ENCODE measurements at places on chromosomes 1 and 21.

DNA sequence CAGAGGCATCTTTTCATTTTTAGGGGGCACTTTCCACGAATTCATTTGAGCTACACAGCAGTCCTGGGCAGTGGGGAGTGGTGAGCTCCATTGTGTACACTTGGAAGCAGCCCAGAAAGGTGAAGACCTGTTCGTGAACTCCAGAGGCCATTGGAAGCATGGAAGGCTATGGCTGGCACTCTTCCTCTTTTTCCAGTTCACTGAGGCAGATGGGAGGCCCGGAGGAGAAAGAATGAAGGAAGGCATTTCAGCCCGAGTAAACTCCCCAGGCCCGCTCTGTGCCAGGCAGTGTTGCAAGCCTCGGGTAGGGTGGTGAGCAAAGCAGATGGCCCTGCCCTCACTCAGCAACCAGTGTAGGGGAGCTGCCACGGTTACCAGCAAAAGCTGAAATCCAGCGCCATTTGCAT is 673 bp upstream of the DHCR24 start:
- no peak for DNase-seq

- DNase-seq = no peak
Measured at GRCh38 chr1:20830378-20830777, 43.3 kb upstream of the HP1BP3 start.

- no peak for DNase-seq
Measured at GRCh38 chr1:170044187-170044586, 30.3 kb downstream of the KIFAP3 start.

- DNase-seq = no peak
Measured at GRCh38 chr1:12320486-12320885, 90.7 kb downstream of the VPS13D start.

DNA sequence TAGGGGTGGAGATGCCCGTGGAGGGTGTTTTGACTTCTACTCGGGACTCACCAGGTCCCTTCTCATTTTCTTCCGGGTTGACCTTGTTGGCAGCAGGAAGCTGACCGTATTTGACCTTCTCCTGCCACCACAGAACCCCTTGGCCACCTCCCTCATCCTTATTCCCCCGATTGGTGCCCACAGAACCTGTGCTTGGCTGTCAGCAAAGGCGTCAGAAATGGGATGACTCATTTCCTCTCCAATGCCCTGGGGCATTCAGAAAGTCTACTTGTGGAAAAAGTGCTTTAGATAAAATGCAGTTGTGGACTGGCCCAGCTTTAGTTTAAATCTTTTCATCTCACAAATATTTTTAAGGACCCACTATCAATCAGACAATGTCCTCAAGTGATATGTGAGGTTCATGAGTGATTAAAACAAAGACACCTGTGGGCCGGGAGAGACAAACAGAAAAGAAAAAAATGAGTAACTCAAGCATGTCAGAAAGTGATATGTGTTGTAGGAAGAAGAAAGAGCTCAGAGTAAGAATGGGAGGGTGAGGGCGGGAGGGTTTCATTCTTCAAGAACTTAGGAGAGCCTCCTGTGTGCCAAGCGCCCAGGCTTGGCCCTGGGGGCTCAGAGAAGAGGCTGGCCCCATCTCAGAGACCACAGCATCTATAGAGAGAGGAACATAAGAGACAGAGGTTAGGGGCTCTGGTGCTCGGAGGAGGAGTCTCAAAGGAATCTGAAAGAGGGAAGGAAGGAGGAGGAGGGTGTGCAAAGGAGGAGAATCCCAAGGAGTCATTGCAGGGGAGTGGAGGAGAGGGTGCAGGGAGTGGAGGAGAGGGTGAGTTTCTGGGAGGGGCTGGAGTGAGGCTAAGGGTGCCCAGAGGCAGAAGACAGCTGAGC is 221.6 kb upstream of the VAMP3 start:
- DNase-seq = no peak

GRCh38 chr1:147223740-147224615 is 1.2 kb downstream of the FMO5 start:
- DNase-seq = no peak

DNA sequence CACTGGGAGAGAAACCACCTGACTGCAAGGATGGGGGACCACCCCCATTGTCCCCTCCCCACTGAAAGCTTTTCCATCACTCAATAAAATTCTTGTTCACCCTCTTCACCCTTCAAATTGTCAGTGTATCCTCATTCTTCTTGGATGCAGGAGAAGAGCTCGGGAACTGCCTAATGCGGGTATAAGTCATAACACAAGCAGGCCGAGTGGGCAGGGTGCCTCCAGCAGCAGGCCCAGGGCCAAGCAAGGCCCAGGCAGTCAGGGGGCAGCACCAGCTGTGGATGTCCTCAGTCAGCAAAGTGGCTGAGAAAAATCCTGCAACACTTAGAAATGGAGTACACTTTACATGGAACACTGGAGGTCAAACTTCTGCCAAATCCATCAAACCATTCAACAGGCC is 33.7 kb upstream of the SLC35A3 start:
- DNase-seq = no peak

DNA sequence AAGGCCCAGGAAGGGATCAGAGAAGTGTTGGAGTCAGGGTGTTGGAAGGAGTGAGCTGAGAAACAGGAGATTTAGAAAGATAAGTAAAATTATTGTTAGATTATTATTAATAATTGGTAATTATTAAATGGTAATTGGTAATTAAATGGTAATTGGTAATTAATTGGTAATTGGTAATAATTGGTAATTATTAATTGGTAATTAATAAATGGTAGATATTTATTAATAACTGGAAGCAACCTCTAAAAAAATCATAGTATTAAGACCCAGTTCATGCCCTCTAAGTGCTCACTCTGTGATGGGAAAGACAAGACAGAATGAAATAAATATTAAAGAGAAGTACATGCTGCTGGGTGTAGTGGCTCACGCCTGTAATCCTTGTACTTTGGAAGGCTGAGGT is 13.8 kb upstream of the EPS15 start:
- DNase-seq = no peak

DNA sequence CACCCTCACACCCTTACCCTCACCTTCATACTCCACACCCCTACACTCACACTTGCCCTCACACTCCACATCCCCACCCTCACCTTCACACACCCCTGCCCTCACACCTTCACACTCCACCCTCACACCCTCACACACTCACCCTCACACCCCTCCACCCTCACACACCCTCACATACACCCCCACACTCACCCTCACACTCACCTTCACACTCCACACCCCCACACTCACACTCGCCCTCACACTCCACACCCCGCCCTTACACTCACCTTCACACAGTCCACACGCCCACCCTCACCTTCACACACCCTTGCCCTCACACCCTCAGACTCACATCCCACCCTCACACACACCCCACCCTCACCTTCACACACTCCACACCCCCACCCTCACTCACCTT is 43.6 kb upstream of the EDN2 start:
- DNase-seq = no peak

GRCh38 chr1:43288058-43288784 is 2.8 kb upstream of the C1orf210 start:
- DNase-seq = no peak

DNA sequence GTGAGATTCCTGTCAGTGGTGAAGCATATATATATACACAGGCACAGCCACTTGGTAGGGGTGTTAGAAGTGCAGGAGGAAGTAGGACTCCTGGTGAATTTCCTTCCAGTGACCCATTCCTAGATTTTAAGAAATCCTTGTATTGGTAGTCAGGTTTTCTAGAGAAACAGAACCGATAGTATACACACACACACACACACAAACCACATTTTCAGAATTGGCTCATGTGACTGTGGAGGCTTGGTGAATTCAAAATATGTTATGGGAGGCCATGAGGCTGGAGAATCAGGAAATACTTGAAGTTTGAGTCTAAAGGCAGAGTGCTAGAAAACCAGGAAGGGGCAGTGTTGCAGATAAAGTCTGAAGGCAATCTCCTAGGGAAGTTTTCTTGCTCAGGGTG is 114.2 kb downstream of the FCRL5 start:
- no peak for DNase-seq

DNA sequence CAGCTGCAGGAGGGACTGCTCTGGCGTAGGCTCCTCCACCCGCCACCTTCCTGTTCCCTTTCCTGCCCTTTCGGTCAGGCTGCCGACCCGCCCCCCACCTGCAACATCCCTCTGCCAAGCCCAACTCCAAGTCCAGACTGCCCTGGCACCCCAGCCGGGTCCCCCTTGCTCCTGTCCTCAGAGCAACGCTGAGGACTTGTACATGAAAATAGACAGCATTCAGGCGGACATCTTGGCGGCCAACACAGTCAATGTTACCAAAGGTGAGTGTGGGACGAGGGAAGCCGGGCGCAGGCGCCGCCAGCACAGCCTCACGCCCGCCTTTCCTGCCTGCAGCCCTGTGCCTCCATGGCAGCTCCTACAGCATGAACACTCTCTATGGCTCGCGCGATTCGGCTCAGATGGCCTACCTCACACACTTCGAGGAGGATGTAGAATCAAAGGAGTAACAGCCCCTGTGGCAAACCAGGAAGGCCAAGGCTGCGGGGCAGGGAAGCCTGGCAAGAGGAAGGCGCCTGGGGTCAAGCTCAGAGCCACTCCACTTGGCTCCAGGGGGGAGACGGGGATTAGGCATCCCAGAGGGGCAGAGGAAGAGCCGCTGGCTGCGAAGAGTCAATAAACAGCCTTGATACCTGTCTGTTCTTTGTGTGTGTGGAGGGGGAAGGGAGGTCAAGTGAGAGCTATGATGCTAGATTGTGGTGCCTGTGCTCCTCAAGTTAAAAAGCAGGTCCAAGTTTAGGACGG is 5.8 kb downstream of the RNU5D-1 start:
- no peak for DNase-seq

DNA sequence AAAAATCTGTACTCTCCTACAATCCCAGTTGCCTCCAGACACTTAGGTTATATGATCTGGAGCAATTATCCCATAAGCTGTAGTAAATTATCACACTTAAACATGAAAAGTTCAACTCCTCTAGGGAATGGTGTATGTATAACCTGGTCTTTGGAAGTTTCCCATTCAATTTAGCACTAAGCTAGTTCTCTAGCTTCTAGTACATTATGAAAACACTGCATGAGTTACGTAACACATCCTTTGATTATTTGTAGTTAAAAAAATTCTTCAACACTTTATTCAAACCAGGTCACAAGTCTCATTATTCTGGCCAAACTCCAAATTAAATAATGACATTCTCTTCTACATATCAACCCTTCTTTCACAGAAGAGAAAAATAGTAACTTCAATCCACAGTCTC is 827.0 kb upstream of the ADAMTS5 start:
- DNase-seq = no peak

- DNase-seq = no peak
Measured at GRCh38 chr1:214010717-214011116, 22.9 kb downstream of the PROX1 start.

- no peak for DNase-seq
Measured at GRCh38 chr1:98333406-98333805, 328.1 kb upstream of the SNX7 start.

GRCh38 chr1:14543191-14543840 is 55.2 kb upstream of the KAZN start:
- no peak for DNase-seq

DNA sequence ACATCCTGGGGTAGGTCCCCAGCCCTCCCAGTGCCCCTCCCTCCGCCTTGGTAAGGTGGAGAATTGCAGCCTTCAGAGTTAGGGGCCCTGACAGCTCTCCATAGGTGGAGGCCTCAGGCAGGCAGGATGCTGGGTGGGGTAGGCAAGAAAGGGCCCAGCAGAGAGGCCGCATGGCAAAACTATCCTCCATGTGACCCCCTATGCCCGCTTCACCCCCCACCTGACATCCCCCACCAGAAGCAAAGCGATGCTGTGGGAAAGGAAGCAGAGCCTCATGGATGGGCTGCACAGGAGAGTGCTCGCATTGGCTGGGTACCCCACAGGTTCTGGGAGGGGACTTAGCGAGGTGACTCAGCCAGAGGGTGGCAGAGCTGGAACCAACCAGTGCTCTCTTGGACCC is 1.6 kb downstream of the S100A9 start:
- DNase-seq = no peak

DNA sequence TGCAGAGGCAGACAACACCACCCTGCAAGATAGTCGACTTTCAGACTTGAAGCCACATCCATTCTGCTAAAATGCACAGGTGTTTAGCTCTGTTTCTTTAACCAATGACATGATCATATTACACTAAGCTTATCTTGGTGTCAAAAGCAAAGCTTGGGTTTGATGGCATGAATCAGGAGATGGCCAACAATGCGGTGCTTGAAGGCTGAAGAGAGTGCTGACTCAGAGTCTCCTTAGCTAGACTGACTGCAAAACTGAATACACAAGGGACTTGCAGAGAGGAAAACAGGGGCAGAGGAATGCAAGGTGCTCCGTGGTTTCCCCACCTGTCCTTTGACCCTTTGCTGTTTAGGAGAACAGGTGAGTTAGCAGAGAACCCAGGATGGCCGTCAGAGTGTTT is 262.6 kb downstream of the SIPA1L2 start:
- DNase-seq = no peak

- no peak for DNase-seq
Measured at GRCh38 chr1:225514671-225515081, 86.8 kb upstream of the LBR start.

- no peak for DNase-seq
Measured at GRCh38 chr1:246934765-246935164, 3.0 kb upstream of the AHCTF1 start.

GRCh38 chr21:16421007-16421406 is 691.2 kb downstream of the USP25 start:
- no peak for DNase-seq

DNA sequence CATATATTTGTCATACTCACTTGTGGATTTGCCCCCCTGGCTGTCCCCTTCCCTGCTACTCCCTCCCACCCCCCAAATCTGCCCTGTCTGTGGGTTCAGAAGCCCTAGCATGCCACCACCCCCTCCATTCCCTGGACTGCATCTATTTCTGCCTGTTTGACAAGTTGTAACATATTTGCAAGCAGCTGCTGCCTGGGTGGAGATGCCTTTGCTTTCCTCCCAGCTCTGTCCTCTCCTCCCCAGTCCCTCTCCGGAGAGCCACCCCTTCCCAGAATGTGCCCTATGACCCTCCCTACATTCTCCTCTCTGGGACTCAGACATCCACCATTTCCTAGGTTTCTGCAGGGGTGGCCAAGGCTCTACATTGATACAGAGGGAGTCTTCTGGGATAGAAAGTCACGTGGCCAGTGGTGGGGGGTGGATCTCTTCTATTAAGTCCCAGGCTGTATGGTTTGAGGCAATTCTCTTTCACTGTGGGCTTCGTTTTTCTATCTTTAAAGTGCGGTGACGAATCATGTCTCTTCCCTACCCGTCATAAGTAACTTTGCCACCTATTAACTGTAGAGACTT is 6.0 kb upstream of the MYOG start:
- no peak for DNase-seq

DNA sequence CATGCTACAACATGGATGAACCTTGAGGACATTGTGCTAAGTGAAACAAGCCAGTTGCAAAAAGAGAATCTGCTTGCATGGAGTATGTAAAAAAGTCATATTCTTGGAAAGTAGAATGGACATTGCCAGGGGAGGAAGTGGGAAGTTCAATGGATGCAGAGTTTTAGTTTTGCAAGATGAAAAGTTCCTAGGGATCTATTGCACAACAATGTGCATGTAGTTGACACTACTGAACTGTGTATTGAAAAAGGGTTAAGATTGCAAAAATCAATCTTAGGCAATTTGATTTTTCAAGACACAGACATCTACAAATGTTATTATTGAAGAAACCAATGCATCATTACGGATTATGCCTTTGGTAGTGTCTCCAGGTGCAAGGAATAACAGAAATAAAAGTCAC is 50.3 kb upstream of the MAGI3 start:
- no peak for DNase-seq

Measured in GM20000 (cell line).